ENCODE measurements at places on chromosomes 13 and 19.

DNA sequence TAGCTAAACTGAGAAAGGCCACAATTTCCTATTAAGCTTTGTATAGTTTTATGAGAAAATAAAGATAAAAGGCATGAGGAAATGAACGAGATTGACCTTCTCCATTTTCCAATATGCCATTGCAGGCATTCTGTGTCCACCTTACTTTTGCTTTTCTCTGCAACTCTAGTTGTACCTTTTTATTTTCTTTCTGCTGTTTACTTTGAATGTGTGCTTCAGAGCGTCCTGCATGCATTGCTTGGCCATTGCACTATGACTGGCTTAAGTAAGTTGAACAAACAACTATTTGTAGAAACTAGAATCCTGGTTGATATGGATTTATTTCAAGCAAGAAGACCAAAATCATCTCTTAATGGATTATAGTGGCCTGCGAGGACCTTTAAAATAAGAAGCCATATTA, 510.3 kb downstream of the GPC6 start:
- DNase-seq, result no peak

DNA sequence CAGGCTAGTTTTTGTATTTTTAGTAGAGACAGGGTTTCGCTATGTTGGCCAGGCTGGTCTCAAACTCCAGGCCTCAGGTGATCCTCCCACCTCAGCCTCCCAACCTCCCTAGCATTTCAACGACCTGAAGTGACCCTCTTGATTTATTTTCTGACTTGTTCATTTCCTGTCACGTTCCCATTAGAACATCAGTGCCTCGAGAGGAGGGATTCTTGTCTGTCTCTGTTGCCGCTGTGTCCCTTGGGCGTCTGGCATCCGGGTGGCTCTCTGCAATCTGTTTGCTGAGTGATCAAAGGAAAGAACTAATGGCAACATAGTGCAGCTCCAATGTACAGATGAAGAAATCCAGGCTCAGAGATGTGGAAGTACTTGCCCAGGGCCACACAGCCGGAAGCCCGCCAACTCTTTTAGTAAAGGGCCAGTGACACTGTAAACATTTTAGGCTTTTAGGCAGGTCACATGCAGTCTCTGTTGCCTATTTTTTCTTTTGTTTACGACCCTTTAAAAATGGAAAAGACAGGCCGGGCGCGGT, 47.5 kb downstream of the NFIC start:
- DNase-seq, result no peak

- no peak for DNase-seq
These were observed 646.3 kb upstream of the SLITRK1 start for GRCh38 chr13:84528408-84529070.

GRCh38 chr13:56563663-56564062, 577.1 kb upstream of the PRR20A start:
- DNase-seq, result no peak

DNA sequence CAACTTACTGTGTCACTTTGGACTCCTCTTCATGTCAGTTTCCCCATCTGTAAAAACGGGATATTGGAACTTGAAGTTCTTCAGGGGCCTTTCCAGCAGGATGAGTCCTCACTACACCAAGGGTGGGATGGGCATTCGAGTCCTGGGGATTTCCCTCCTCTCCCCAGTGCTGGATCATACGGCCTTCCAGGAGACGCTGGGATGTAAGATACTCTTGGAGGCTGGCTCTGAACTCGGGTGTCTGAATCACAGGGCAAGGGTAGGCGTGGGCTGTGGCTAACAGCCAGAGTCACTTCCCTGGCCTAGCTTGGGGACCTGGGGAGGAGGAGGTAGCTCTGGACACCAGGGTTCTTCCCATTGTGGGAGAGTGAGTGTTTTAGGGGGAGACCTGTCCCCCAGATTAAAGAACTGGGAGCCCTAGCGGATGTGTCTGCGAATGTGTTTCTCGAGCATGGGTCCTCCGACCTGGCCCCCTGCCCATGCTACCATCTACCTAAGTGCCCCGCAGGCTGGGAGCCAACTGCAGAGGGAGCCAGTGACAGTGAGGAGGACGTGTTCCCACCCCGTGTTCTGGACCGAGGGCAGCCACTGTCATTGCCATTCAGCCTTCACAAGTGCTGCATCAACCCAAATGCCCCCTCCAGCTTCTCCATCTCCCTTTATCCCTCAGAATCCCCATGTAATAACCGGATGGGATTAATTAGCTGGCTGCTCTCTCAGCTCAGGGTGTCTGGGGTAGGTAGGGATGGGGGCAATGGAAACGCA, 2.4 kb upstream of the CYTH2 start:
- DNase-seq, result no peak

- no peak for DNase-seq
These were observed 245.2 kb downstream of the TBC1D4 start for GRCh38 chr13:75236774-75237173.

DNA sequence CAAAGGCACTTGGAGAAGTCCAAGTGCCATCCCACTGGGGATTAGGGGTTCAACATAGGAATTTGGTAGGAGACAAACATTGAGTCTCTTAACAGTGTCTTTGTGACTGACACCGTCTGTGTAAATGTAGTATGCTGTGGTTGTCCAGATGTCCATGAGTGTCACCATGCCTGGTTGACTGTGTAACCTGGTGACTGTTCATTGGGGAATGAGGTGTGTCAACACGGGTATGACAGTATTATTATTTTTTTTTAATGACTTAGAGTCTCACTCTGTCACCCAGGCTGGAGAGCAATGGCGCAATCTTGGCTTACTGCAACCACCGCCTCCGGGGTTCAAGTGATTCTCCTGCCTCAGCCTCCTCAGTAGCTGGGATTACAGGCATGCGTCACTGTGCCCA, 16.2 kb downstream of the PKN1 start:
- no peak for DNase-seq

- no peak for DNase-seq
These were observed 495.7 kb downstream of the SLITRK1 start for GRCh38 chr13:83386609-83387008.

DNA sequence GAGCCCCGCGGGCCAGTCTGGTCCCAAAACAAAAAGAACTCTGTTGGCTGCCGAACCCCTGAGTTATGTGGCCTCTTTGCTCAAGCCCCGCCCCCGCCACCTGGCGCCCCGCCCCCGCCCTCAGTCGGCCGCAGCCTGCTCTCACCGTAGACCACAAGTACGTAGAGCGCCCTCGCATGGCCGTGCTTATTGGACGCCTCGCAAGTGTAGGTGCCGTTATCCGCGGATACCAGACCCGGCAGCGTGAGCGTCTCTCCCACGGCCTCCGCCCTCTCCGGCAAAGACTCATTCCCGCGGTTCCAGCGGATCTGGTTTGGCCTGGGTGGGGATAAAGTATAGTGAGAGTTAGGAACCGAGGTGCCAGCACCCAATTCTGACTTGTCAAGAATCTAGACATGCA, 5.5 kb upstream of the ZNF428 start:
- peak; percentile 92 for DNase-seq

DNA sequence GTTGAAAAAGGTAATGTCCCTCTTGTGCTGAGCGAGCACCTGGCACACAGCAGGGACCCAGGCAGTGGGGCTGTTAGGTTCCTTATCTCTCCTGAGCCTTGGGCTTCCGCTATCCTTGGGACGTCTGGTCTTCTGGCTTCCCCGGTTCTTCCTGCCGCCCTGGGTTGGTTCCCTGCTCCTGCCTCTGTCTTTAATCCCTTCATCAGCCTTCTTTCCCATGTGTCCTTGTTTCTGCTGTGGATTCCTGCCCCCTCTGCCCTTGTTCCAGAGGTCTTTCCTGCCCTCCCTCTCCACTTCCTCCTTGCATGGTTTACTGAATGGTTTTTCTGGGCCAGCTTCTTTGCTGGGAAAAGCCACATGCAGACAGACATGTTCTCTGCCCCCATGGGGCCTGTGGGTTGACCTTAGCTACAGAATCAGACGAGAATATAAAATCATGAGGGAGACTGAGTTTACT, 2.6 kb downstream of the EPN1 start:
- no peak for DNase-seq

DNA sequence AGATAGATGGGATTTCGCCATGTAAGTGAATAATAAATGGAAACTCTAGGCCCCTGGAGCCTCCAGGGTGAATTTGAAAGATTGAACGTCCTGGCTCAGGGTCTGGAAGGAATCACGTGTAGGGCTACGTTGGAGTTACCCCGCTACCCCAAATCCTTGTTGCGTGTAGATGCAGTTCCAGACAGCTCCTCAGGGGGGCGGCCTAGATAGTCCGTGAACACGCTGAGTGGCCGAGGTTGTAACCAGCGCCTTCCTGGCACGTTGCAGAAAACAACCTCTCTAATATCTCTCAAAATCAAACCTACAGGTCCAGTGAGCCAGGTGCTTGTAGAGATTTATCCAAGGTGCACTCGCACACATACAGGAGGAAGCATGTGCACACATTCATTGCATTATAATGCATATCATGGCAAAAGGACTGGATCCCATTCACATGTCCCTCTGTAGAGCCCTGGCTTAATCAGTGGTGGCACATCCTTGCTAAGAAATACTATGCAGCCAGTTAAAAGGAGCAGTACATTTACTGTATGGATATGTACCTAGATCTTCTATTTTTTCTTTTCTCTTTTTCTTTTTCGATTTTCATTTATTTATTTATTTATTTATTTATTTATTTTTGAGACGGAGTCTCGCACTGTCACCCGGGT, 2.5 kb upstream of the KEAP1 start:
- DNase-seq, result peak; percentile 89

DNA sequence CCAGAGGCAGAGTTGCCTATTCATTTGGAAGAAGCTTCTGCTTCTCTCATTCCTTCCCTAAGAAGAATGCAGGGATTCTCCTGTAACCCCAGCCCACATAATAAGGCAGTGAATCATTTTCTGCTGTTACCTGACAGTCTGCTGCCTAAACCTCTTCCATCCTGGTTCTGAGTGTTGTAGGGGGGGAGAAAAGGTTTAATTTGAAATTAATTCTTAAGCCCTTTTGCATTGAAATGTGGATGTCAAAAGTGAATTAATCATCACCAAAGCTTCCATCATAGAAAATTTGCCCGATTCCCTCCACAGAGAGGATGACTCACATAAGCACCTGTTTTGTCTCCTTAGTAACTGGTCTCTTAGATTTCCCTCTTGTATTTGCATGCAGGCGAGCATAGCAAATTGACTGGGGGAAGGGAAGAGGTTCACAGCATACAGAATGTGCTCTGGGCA, 146.7 kb upstream of the FNDC3A start:
- no peak for DNase-seq

DNA sequence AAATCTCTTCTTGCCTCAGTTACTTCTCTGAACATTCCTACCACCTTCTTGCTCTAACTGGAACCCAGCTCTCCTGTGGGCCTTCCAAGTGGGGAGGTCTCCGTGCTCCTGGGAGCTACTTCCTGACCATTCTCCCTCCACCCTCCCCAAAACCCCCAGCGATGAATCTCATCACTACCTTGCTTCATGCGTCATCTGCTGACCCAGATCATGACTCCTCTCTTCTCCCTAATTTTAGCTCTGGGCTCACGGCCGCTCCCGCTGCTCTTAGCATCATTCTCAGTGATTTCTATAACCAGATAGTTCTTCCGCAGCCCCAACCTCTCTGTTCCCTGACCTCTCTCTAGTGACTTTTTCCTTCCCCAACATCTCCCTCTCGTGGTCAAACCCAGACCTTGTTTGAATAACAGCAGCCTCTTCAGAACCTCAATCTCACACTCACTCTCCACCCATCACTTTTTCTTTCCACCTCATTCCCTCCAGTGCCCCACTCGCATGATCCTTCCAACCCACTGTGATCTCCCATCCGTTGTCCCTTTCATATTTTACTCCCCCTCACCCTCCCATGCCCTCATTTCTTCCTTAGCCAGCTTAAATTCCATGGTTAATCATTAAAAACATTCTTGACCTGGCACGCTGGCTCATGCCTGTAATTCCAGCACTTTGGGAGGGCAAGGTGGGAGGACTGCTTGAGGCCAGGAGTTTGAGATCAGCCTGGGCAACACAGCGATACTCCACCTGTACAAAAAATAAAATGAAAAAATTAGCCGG, 21.8 kb downstream of the MRPS12 start:
- DNase-seq, result peak; percentile 87

- no peak for DNase-seq
These were observed 193.1 kb downstream of the ZNF486 start for GRCh38 chr19:20359933-20360720.

GRCh38 chr13:39501702-39502324, 101.2 kb downstream of the LHFPL6 start:
- no peak for DNase-seq

GRCh38 chr13:91745967-91746366, 347.5 kb downstream of the GPC5 start:
- no peak for DNase-seq

GRCh38 chr19:38932425-38933179, 1.9 kb downstream of the MRPS12 start:
- DNase-seq, result peak; percentile 80

DNA sequence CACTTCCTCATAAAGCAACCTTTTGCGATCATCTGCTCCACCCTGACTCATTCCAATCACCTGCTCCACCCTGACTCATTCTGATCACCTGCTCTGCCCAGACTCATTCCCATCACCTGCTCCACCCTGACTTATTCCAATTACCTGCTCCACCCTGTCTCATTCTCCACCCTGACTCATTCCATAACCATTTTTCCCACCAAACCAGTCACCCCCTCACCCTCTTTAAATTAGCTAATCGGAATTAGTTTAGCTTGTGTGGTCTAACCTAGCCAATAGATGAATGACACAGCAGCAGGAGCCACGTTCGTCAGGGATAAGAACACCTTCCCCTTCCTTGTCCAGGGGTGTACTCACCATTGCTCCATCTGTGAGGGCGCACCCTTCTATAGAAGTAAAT, 134.0 kb downstream of the COG6 start:
- no peak for DNase-seq

GRCh38 chr19:6069268-6069791, 41.0 kb downstream of the RFX2 start:
- DNase-seq, result no peak

DNA sequence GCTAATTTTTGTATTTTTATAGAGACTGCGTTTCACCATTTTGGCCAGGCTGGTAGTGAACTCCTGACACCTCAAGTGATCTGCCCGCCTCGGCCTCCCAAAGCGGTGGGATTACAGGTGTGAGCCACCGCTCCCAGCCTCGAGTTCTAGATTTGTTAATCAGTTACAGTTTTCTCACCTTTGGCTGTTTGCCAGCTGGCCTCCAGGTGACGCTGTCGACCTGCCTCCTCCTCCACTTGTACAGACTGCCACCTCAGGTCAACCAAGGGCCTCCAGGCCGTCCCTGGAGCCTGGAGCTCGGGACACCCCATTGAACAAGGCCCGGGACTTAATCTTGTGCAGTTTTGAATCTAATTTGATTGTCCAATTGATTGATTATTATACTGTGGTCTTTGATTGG, 45.5 kb downstream of the IER2 start:
- no peak for DNase-seq

DNA sequence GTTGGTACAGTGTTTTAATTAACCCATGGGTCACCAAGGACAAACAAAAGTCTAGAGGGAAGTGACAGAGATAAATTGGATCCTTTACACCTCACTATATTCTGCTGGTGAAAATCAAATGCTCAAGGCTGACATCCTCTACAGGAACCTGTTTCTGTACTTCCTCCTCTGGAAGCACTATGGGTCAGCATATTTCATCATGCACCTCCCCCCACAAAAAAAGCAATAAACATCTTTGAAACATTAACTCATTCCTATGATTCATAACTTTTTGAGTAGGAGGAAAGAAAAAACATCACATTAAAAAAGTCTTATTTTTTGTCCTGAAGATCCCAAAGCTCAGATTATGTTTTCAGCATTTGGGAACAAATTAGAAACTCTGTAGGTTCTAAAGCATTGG, 588.3 kb upstream of the SGCG start:
- DNase-seq, result no peak

GRCh38 chr19:35262101-35262761, 6.5 kb upstream of the USF2 start:
- DNase-seq, result no peak

GRCh38 chr13:48562296-48563066, 29.6 kb upstream of the RCBTB2 start:
- peak; percentile 87 for DNase-seq

GRCh38 chr19:6109947-6110346, 353 bp downstream of the RFX2 start:
- DNase-seq, result no peak

Data from hematopoietic multipotent progenitor cell treated with erythropoietin and hydrocortisone succinate and interleukin-3 and kit ligand, for 6 days (in vitro differentiated cells).